ENCODE measurements at places on chromosomes 2 and 18. TPM values are rescaled to one million over a fixed set of nuclear protein-coding genes. Genes with fewer than 3 reads are reported as not detected.

Gene MALT1
- total RNA-seq = 10.7 TPM

- H3K4me1 ChIP-seq = no peaks in the 10 kb centered on the region
- H3K27ac ChIP-seq = no peak overlapping the region
- H3K27me3 ChIP-seq = no peaks in the 10 kb centered on the region
Measured at GRCh38 chr18:45900623-45901022, 66.5 kb downstream of the EPG5 start.

DNA sequence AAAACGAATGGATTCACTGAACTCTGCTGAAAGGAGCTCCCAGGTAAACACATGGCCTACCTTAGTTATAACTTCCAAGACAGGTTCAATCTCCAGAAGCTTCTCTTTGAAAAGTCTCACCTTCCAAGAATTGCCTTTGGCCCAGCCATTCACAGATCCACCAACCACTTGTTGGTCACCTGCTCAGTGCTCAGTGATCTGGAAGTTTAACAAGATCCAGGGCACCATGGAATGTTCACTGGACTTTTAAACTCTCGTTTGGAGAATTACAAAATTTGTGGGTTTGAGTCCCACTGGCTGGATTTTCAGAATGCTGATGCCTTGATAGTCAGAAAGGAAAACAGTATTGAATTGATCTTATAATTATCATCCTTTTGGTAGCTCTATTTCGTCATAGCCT is 9.4 kb downstream of the GPR39 start:
- H3K4me1 ChIP-seq = no peaks in the 10 kb centered on the region
- H3K27me3 ChIP-seq = no peaks in the 10 kb centered on the region
- no peak overlapping the region for H3K4me3 ChIP-seq
- H3K27ac ChIP-seq = no peak overlapping the region
- no peaks in the 10 kb centered on the region for H3K36me3 ChIP-seq

DNA sequence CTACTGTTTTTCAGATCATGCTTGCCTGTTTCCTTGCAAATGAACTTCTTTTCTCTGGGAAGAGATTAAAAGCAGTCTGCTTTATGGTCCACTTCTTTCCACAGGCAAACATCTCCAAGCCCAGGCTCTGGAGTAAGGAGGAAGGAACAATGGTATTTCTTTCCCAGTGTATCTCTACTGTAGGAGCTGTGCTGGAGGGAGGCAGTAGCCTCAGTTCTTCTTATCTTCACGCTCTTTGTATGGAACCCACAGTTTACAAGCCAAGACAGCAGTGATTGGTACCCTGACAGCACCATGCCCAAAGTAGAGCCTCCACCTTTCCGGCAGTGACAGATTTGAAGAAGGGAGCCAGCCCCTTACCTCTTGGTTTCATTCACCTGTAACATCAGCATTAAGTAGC is 35.2 kb downstream of the SPOPL start:
- no peaks in the 10 kb centered on the region for H3K36me3 ChIP-seq
- no peak for DNase-seq
- no peaks in the 10 kb centered on the region for H3K4me1 ChIP-seq
- no peak overlapping the region for H3K4me3 ChIP-seq
- H3K27ac ChIP-seq = no peak overlapping the region

GRCh38 chr2:3293221-3293620 is 84.4 kb downstream of the EIPR1 start:
- DNase-seq = no peak
- no peaks in the 10 kb centered on the region for H3K27me3 ChIP-seq

Gene RAPGEF4
- total RNA-seq = 7.5 TPM

GRCh38 chr2:234788381-234788780 is 163.4 kb upstream of the SH3BP4 start:
- H3K27ac ChIP-seq = no peak overlapping the region
- H3K4me3 ChIP-seq = no peak overlapping the region
- H3K27me3 ChIP-seq = no peaks in the 10 kb centered on the region
- no peaks in the 10 kb centered on the region for H3K4me1 ChIP-seq
- no peaks in the 10 kb centered on the region for H3K36me3 ChIP-seq
- no peak for DNase-seq

Gene TANC1
- total RNA-seq = 81.6 TPM

DNA sequence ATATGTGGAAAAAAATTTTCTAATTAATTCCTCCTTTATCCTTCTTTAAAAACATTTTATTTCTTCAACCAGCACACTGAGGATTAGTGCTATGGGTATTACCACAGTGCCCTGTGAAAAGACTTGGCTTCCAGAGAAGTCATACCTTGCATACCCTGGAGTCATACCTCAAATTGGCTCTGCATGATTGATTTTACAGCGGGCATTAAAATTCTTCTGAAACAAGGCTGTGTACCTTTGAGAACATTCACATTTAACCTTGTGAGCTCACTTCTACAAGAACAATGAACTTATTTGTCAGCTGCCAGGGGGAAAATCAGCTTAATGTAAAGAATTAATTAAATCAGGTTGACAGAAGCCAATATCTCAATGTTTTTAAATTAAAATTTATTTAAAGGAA is 44.6 kb downstream of the SLC35F5 start:
- H3K27me3 ChIP-seq = no peaks in the 10 kb centered on the region
- H3K36me3 ChIP-seq = peaks cover 78% of the 10 kb centered on the region
- no peak overlapping the region for H3K4me3 ChIP-seq
- no peaks in the 10 kb centered on the region for H3K4me1 ChIP-seq
- no peak for DNase-seq

- no peak overlapping the region for H3K4me3 ChIP-seq
- no peak for DNase-seq
- H3K36me3 ChIP-seq = no peaks in the 10 kb centered on the region
- no peak overlapping the region for H3K27ac ChIP-seq
- no peaks in the 10 kb centered on the region for H3K27me3 ChIP-seq
Measured at GRCh38 chr2:68744366-68744912, 9.8 kb downstream of the ARHGAP25 start.

DNA sequence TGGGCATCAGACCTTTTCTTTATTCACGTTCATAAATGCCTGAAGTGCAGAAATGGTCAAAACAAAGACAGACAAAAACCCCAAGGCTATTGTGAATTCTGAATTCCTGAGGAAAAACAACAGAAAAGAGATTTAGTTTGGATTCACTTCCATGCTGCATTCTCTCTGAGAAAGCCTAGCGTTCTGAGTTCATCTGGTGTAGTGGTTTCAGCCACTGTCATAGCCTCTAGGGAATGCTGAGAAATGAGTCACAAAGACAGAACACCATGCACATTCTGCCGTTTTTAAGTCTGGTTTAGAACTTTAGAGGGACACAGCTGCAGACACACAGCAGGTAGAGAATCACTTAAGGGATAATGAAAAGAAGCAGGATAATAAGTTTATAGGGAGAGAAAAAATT is 93.8 kb downstream of the LRP1B start:
- H3K4me1 ChIP-seq = no peaks in the 10 kb centered on the region
- no peak for DNase-seq
- no peak overlapping the region for H3K27ac ChIP-seq

Gene HTRA2
- 21.2 TPM for total RNA-seq

Gene EVA1A
- total RNA-seq = 0.97 TPM

All from heart right ventricle (tissue), 16 donors.